ENCODE measurements at places on chromosomes 11 and 22. TPM values are rescaled to one million over a fixed set of nuclear protein-coding genes. Genes with fewer than 3 reads are reported as not detected.

Gene ARHGAP20
- 0.08 TPM for total RNA-seq

Gene OR2AG1
- total RNA-seq: not detected

Gene FERMT3
- 261 TPM for total RNA-seq

Gene SCGB1A1
- total RNA-seq: not detected

Gene RIMBP3B
- total RNA-seq: 0.68 TPM

Gene ZDHHC5
- total RNA-seq: 77.8 TPM

Gene KREMEN1
- total RNA-seq: not detected

Gene TTC17
- total RNA-seq: 60.5 TPM

Gene TRIM48
- total RNA-seq: not detected

- H3K27me3 ChIP-seq: peaks cover 10% of the 10 kb centered on the region
- H3K4me3 ChIP-seq: no peak overlapping the region
- peaks cover 7% of the 10 kb centered on the region for H3K4me1 ChIP-seq
- no peak overlapping the region for H3K27ac ChIP-seq
Observed at GRCh38 chr11:22780952-22781593, 48.5 kb downstream of the SVIP start.

DNA sequence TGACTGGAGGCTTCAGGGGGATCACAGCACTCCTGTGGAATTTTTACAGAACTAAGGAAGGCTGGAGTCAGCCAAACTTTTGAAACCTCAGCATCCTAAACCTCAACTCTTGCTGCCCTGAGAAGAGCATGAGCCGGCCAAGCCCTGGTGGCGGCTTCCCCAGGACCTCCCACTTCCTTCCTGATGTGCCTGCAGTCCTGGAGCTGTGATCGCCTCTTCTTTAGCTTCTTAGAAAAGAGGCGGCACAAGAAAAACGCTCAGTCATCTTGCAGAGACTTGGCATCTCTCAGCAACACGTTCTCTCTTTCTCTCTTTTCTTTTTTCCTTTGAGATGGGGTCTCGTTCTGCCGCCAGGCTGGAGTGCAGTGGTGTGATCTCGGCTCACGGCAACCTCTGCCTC, 40.4 kb upstream of the AMPD3 start:
- H3K4me1 ChIP-seq: peaks cover 29% of the 10 kb centered on the region
- peak overlapping the region; percentile 28 for H3K4me3 ChIP-seq
- no peaks in the 10 kb centered on the region for H3K36me3 ChIP-seq
- H3K27me3 ChIP-seq: peaks cover 15% of the 10 kb centered on the region

GRCh38 chr11:104422324-104422944, 258.5 kb upstream of the PDGFD start:
- no peak for DNase-seq
- no peaks in the 10 kb centered on the region for H3K36me3 ChIP-seq

DNA sequence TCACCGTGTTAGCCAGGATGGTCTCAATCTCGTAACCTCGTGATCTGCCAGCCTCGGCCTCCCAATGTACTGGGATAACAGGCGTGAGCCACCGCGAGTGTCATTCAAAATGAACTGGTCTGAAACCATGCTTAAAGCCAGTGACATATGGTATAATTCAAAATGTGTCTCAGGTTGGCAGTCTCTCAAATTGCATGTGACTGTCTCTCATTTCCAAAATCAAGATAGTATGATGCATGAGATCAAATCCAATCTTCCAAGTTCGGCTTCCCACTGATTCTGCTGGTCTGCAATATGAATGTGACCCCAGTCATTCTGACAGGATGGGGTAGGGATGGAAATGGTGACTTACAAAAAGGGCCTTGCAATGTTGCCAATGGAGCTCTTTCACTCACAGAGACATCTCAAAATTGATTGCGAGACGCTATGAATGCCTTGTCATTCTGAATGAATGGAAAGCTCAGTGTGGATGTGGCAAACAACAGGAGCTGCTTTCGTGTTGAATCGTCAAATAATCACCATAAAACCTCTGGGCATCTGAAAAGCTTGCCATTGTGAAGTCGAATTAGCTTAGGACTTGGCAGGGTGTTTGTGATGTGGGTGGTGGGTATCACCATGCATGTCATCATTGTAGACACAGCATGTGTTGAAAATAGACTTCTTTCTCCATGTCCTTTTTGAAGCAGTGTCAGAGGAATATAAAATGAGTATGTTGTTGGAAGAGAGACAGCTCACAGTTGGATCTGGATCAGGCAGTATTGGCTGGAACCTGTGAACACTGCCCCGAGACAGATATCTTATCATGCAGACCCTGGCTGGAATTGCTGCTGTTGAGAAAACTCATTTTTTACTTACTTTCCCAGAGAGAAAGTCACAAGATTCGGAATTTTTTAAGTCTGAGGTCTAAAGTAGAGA, 12.2 kb downstream of the SLN start:
- no peak overlapping the region for H3K27ac ChIP-seq
- no peaks in the 10 kb centered on the region for H3K36me3 ChIP-seq
- peaks cover 14% of the 10 kb centered on the region for H3K27me3 ChIP-seq
- H3K4me3 ChIP-seq: no peak overlapping the region
- DNase-seq: no peak
- no peaks in the 10 kb centered on the region for H3K4me1 ChIP-seq

GRCh38 chr11:80898910-80899309, 1458.1 kb upstream of the TENM4 start:
- H3K27ac ChIP-seq: no peak overlapping the region
- no peaks in the 10 kb centered on the region for H3K27me3 ChIP-seq
- no peaks in the 10 kb centered on the region for H3K4me1 ChIP-seq
- H3K4me3 ChIP-seq: no peak overlapping the region

DNA sequence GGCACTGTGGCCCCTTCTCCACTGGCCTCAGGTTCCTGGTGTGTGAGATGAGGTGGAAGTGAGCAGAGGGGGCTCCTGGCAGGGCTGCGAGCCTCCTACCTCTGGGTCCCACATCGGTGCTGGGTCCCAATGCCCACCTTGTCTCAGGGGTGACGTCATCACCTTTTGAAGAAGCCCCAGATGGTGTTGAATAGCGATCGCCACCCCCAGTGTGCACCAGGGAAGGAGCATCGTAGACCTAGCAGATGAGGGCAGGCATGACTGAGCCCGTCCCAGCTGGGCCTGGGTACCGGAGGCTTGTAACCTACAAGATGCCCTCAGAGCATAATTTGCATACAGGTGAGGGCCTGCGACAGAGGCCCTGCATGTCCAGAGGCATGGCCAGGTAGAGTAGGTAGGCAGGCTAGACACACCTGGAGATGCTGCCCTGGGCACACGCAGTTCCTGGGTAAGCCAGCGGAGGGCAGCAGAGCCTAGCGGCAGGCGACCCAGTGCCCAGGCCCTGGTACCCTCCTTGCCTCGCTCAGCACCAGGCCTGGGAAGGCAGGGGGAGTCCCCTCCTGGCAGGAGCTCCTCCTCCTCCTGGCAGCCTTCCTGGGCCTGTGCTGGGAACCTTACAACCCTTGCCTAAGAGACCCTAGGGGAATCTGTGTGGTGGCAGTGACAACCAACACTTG, 52.5 kb downstream of the TPCN2 start:
- H3K27ac ChIP-seq: no peak overlapping the region
- H3K4me3 ChIP-seq: no peak overlapping the region

- H3K36me3 ChIP-seq: no peaks in the 10 kb centered on the region
- H3K27ac ChIP-seq: no peak overlapping the region
- no peak overlapping the region for H3K4me3 ChIP-seq
Observed at GRCh38 chr11:84289381-84289906, 1003.3 kb upstream of the CCDC90B start.

DNA sequence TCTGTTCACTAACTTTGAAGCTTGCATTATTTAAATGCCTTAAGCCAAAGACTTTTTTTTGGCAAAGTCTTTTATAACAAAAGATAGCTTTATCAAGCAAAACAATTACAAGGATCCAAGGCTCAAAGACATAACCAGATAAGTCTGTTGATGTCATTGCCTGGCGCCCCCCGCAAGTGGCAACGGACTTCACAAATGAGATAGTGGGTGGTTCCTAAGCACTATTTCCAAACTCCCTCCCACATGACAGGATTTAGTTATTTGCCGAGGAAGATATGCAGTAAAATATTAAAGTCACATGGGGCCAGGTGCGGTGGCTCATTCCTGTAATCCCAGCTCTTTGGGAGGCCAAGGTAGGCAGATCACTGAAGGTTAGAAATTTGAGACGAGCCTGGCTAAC, 194.2 kb upstream of the DDI1 start:
- H3K4me3 ChIP-seq: no peak overlapping the region
- H3K27me3 ChIP-seq: no peaks in the 10 kb centered on the region
- H3K27ac ChIP-seq: no peak overlapping the region
- no peaks in the 10 kb centered on the region for H3K4me1 ChIP-seq
